ENCODE measurements at places on chromosomes 3 and 15. TPM values are rescaled to one million over a fixed set of nuclear protein-coding genes. Genes with fewer than 3 reads are reported as not detected.

The RPL39L gene
- 20.9 TPM for total RNA-seq

The NR1I2 gene
- total RNA-seq, result 0.89 TPM

The ZBTB47 gene
- 1.0 TPM for total RNA-seq

The IL17RB gene
- total RNA-seq, result 0.14 TPM

The RHOV gene
- 0.22 TPM for total RNA-seq

The CELSR3 gene
- 5.1 TPM for total RNA-seq

The DIPK2A gene
- 6.3 TPM for total RNA-seq

The ZNF80 gene
- 0.67 TPM for total RNA-seq

The LRIG1 gene
- 19.0 TPM for total RNA-seq

The CISH gene
- total RNA-seq, result 136 TPM

The TBL1XR1 gene
- 162 TPM for total RNA-seq

The ACSBG1 gene
- not detected for total RNA-seq

The OIP5 gene
- total RNA-seq, result 10.7 TPM

The DCBLD2 gene
- total RNA-seq, result 1.3 TPM

The TGM4 gene
- not detected for total RNA-seq

The GOLGA8O gene
- 0.69 TPM for total RNA-seq

The C2CD4A gene
- total RNA-seq, result 0.14 TPM

The RBMS3 gene
- 0.84 TPM for total RNA-seq

The C3orf85 gene
- not detected for total RNA-seq

The FBLN2 gene
- not detected for total RNA-seq

The ITPKA gene
- total RNA-seq, result 1.0 TPM

The CCRL2 gene
- total RNA-seq, result 0.89 TPM

The OSTN gene
- total RNA-seq, result not detected

The MBD4 gene
- total RNA-seq, result 50.9 TPM
